LNCaP clone FGC (cell line): ENCODE measurements at places on chromosomes 7 and 10.
A peak's percentile ranks its signal among the peaks of the same experiment; 100 is the strongest.

- DNase-seq: no peak
These were observed 33.9 kb downstream of the TMEM229A start for GRCh38 chr7:123998921-123999320.

- no peak for DNase-seq
These were observed 25.5 kb upstream of the MPP7 start for GRCh38 chr10:28328346-28328745.

GRCh38 chr7:132516042-132516840, 60.0 kb downstream of the PLXNA4 start:
- DNase-seq: no peak

GRCh38 chr7:65892835-65893234, 20.0 kb downstream of the VKORC1L1 start:
- no peak for DNase-seq

GRCh38 chr10:14648005-14648765, 126.5 kb downstream of the FAM107B start:
- DNase-seq: no peak

DNA sequence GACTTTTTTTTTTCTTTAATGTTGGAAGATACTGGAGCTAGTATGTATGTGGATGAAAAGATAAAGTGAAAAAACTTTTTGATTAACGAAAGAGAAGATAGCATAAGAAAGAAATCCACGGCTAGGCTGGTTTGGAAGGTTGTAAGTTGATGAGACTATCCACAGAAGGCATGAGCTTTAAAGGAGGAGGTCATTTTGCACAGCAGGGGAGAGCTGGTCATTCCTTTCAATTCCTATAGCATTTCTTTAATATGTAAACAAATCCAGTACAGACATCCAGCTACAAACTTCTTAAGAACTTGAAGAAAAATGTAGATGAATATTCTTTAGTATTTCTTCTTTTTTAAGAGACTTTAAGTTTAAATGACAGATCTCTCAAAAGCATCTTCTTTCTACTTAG, 281.3 kb downstream of the CACNA2D1 start:
- DNase-seq: no peak

GRCh38 chr10:44388641-44389040, 3.7 kb upstream of the CXCL12 start:
- no peak for DNase-seq

- no peak for DNase-seq
These were observed 3.5 kb upstream of the MYL10 start for GRCh38 chr7:101632641-101633040.

DNA sequence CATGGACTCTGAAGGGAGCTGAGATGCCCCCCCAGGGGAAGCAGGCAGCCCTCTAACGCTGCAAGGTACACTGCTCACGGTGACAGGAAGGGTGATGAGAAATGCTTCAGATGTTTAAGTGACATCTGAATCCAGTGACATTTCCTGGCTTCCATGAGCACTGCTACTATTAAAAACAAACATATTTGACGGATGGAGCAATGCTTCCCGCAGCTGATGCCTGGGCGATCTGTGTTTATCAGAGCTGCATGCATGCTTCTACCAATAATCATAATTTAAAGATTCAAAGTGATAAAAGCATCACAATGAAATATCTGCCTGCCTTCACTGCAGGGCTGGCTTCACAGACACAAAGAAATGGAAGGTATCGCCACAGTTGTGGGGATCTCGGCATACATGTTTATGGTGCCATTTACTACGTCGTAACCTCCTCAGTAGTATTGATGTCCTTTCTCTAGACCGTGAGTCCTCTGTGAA, 66.1 kb upstream of the AOAH start:
- no peak for DNase-seq

GRCh38 chr7:78315119-78315518, 516.5 kb downstream of the PHTF2 start:
- no peak for DNase-seq

GRCh38 chr10:29306688-29307087, 17.8 kb downstream of the LYZL1 start:
- no peak for DNase-seq

DNA sequence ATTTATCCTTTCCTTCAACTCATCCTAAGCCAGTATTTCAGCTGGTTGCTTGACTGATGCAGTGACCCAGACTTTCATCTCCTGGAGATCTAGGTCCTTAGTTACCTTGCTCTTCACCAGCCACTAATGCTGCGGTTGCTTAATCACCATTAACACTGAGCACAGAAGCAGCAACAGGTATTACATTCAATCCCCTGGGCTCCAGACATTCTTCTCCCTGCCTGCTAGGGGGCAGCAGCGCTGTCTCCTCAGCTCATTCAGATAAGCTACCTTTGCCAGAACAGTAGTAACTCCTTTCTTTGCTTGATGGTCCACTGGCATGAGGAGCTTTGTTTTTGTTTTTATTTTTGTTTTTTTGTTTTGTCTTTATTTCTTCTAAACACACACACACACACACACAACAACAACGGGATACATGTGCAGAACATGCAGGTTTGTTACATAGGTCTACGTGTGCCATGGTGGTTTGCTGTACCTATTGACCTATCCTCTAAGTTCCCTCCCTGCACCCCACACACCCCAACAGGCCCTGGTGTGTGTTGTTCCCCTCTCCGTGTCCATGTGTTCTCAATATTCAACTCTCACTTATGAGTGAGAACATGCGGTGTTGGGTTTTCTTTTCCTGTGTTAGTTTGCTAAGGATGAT, 1043.2 kb upstream of the C7orf33 start:
- peak; percentile 8 for DNase-seq

DNA sequence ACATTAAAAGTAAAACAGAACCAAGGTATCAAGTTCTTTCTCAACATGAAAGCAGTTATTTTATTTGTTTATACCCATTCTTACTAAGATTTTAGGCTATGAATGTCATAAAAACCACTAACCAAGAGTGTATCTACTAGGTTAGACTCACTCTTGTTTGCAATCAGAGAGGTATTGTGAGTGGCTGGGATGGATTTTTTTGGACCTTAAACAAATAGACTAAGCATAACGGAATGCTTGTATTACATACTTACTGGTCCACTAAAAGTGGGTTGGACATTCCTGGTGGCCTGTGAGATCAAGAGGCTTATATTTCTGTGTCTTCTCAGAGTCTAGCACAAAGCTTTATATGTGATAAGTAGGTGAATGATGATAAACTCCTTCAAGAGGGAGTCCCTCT, 32.6 kb upstream of the CBLL1 start:
- DNase-seq: no peak

DNA sequence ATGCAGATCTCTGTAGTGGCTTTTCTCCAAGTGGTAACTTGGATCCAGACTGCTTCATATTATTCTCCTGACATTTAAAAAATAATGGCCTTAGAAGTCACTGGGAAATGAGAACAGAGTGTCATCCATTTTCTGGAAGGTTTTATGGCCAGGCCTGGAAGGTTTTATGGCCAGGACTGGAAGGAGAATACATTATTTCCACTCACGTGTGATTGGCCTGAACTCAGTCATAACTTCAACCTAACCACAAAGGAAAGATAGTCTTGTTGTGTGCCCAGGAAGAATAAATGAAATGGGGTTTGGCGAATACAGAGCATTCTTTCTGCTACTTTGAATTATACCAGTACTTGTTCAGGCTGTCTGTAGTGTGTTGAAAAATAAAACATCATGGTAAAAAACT, 360.9 kb downstream of the GPAM start:
- no peak for DNase-seq

GRCh38 chr10:10515479-10516204, 502.0 kb upstream of the CELF2 start:
- DNase-seq: no peak

DNA sequence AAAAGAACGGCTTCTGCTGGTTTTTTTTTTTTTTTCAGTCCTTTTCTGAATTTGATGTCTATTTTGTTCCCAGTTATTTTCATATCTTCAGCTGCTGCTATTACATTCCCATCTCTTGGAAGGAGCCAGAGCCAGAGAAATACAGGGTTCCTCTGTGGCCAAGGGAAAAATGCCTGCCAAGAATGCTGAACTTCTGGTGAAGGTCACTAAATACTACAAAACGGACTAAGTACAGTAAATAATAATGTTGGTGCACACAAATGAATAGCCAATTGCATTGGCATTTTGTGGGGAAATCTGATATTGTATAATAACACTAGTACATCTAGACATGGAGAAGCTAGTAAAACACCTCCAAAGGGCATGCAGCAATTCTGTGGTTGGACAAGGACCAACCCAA, 56.3 kb upstream of the ZEB1 start:
- peak; percentile 14 for DNase-seq

DNA sequence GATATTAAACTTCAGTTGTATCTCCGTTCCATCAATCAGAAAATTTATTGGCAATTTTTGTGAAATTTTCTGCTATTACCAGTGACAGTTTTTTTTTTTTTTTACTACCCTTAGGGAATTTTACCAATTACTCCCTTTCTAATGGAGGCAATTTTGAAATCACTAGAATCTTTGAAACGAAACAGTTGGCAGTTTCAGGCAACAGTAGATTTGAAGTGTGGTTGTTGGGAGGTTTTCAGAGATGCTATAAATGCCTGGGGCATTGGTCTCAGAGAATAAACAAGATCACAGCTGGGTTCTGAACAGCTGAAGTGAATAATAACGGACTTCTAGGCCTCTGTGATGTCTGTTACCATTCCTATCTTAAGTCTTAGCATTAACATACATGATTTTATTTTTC, 535.9 kb upstream of the POT1 start:
- DNase-seq: no peak

DNA sequence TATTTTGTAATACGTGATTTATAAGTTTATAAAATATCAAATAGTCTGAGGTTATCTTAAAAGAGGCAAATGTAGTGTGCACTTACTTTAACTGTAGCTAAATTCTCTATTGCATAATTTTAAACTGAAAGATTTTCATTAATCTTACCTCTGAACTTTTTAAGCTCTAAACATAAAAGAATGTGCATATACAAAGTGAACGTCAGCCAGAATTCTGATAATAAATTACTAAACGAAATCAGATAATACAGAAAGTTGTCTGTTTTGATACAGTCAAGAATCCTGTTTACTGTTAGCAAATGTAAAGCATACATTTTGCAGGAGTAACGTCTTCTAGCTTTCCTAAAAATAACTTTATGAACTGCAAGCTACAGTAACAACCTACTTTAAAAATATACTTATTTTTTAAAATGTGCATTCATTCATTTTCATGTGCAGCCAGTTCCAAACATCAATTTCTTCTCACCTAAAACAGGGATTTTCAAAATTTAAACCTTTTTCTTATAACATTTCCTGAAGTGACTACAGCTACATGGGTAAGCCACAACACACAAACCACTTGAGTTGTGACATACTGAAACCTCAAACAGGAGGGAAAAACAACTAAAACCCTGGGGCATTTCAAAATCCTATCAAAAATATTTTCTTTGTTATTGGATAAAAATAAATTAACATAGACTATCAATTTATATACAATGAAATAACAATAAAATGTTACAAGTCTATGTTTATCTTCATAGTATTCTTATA, 92.7 kb downstream of the RNLS start:
- DNase-seq: no peak

GRCh38 chr7:12712236-12712635, 24.8 kb downstream of the ARL4A start:
- DNase-seq: no peak

DNA sequence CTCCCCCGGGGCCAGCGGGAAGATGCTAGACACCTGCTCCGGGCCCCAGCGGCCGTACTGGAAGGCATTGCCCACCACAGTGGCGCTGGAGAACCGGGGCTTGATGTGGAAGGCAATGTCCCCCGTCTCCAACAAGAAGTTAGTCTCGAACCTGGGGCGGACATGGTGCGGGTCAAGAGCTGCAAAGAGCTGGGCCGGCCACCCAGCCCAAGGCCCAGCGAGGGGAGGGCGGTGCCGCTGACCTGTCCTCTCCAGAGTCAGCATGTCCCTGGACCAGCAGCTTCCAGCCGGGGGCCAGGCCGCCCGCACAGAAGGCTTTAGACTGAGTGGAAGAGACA, 551 bp downstream of the GRIFIN start:
- DNase-seq: no peak

DNA sequence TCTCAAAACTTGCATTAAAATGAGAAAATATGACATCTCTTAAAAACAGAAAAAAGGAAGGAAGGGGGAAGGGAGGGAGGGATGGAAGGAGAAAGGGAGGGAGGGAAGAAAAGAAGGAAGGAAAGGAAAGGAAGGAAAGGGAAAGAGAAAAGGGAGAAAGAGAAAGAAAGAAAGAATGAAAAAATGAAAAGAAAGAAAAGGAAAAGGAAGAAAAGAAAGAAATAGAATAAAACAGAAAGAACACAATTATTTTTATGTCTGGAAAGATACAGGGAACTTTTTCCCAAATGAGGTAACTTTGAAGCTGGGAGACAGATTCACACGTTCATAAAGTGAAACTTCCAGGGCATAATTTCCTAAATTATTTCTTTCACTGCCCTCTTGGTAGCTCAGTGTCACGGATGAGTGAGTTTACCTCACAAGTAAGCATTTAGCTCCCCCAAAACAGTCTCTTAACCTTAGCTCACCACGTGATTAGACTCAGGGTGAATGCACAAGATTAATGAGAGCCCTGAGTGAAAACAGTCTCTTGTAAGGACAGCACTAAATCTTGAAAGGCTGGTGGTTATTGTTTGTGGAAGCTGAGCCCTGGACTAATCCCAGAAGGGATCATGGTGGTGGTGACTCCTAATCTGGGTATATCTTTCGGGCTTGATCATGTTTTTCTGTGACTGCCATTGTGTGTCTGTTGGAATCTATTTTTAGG, 74.1 kb upstream of the HDAC9 start:
- no peak for DNase-seq

DNA sequence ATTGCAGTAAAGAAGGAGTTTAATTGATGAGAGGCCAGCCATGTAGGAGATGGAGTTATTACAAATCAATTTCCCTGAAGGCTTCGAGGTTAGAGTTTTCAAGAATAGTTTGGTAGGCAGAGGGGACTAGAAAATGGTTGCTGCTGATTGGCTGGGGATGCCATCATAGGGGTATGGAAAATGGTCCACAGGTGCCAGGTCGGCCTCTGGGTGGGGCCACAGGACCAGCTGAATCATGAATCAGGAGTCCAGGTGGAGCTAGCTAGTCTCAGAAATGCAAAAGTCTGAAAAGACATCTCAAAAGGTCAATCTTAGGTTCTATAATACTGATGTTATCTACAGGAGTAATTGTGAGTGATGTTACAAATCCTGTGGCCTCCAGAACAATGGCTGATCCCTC, 714.0 kb upstream of the GHITM start:
- no peak for DNase-seq

DNA sequence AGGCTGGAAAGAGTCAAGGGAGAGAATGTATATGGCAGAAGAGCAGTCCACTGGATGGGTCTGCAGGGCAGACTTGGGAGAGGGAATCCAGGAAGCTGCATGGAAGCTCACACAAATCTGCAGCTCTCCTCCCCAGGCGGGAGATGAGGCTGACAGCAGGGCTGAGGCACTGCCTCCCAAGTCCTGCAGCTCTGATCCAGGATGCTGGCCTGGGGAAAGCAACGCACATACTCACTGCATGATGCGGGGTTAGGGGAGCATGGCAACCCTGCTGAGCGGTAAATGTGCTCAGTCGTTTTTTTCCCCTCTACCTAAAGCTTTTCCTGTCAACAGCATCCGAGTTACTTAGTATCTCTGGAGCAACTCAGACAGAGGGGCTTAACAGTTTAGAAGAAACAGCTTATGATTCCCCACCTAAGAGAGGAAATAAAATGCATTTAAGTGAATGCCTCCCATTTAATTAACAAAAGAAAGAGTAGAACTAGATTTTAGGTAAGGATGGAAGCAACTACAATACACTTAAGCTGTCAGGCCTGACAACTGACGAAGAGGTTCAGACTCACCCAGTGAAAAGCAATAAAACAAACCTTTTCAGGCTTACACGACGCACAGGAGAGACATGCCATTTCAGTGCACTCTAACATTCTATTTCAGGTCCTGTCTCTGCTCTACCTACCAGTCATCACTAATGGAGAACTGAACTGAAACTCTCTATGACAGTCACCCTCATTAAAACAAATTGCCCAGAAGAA, 37.0 kb downstream of the CHCHD3 start:
- no peak for DNase-seq
